Right forelimb (tissue), 1 donor: ENCODE measurements at places on chromosomes 5 and 9.
A peak's percentile ranks its signal among the peaks of the same experiment; 100 is the strongest.

- DNase-seq: no peak
Measured at GRCh38 chr5:82319651-82320376, 41.7 kb upstream of the RPS23 start.

DNA sequence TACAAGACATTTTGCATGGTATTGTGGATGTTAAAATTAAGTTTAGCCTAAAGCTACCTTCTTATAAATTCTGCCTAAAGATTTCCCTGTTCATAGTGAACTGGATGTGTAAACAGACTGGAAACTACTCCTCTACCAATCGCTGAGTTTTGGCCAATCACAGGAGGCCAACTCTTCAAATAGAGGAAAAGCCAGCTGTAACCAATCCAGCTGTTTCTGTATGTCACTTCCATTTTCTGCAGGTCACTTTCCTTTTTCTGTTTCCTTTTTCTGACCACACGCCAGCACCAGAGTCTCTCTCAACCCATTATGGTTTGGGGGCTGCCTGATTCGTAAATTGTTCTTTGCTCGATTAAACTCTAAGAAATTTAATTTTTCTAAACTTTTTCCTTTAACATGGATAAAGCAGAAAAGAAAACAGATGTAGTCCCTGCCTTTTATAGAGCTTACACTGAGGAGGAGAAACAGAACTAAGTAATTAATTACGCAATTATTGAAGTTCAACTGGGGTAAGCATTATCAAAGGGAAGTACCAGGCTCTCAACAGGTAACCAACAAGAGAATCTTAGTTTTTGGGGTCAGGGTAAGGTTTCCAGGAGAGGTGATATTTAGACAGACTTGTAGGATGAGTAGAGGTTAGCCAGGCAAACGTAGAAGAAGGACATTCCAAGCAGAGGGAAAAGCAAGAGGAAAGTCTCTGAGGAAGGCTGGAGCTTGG, 27.7 kb downstream of the RANBP3L start:
- no peak for DNase-seq

DNA sequence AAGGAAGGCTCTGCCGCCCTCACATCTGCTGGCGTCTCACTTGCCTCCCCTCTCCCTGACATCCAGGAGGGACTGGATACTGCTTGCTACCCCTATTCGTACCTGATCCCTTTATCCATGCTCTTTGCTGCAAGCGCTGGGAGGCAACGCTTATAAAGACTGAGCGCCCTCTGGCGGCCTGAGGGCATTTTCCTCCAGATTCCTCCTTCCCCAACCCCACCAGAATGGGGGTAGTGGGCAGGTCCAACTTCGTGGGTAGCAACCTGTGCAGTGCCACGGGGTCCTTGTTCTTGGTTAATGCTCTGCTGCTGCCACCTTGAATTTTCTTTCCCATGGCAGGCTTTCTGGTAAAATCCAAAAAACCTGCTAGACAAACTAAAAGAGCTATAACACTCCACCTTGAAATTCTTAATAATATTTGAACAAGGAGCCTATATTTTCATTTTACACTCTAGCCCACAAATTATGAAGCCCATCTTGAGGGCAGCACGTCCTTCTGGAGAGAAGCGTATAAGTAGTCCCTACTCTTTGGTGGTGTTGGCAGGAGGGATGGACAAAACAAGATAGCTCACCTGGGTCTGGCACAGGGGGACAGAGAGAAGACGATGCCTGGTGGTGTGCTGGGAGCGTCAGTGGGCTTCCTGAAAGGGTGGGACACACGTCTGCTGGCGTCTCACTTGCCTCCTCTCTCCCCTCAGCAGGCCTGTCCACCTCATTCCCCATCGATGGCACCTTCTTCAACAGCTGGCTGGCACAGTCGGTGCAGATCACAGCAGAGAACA, 52.5 kb downstream of the JADE2 start:
- DNase-seq: peak; percentile 83

GRCh38 chr5:169081000-169081724, 219.8 kb downstream of the SLIT3 start:
- DNase-seq: no peak

GRCh38 chr9:121910491-121911040, 182.5 kb downstream of the TTLL11 start:
- no peak for DNase-seq

- no peak for DNase-seq
Measured at GRCh38 chr5:134328619-134329018, 38.4 kb downstream of the CDKL3 start.

- DNase-seq: no peak
Measured at GRCh38 chr9:127637322-127637847, 25.3 kb downstream of the STXBP1 start.

DNA sequence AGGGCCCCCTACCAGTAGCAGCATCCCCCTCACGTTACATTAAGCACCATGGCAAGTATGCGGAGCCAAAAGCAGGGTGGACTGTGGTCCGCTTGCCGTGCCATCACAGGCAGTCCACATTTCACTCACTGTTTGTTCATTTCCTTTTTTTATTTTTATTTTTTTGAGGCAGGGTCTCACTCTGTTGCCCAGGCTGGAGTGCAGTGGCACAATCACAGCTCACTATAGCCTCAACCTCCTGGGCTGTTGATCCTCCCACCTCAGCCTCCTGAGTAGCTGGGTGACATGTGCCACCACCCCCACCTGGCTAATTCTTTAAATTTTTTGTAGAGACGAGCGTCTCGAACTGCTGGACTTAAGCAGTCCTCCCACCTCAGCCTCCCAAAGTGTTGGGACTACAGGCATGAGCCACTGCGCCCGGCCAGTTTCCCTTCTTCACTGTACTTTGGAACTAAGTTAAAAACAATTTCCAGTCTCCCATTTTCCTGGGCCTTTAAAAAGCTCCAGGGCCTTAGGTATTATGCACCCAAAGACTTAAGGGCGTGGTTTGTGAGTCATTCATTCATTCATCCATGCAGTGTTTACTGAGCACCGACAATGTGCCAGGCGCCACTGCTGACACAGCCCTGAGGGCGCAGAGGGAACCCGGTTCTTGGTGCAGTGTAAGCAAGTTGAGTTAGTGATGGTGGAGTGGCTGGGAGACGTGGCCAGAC, 19.9 kb downstream of the PRRX2 start:
- no peak for DNase-seq

DNA sequence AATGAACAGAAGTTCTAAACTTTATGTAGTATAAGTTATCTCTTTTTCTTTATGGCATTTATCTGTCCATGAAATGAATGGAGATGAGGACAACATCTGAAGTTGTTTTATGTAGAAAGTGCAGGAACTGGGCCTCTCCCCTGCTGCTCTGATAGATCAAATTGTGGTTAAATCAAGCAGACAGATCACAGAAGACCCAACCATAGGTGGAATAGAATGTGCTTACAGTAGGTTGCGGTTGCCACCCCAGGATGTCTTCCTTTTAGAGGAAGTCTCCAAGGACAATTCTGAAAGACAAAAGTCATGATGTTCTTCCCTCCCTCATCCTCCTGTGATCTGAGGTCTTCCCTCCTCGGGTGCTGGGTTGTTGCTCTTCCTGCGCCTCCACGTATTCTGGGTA, 12.9 kb downstream of the RASGRF2 start:
- no peak for DNase-seq

- no peak for DNase-seq
Measured at GRCh38 chr5:139903450-139903794, 107.8 kb downstream of the PSD2 start.

- DNase-seq: no peak
Measured at GRCh38 chr5:128870373-128870772, 94.9 kb upstream of the SLC27A6 start.

- no peak for DNase-seq
Measured at GRCh38 chr5:22850981-22851380, 2.2 kb downstream of the CDH12 start.

DNA sequence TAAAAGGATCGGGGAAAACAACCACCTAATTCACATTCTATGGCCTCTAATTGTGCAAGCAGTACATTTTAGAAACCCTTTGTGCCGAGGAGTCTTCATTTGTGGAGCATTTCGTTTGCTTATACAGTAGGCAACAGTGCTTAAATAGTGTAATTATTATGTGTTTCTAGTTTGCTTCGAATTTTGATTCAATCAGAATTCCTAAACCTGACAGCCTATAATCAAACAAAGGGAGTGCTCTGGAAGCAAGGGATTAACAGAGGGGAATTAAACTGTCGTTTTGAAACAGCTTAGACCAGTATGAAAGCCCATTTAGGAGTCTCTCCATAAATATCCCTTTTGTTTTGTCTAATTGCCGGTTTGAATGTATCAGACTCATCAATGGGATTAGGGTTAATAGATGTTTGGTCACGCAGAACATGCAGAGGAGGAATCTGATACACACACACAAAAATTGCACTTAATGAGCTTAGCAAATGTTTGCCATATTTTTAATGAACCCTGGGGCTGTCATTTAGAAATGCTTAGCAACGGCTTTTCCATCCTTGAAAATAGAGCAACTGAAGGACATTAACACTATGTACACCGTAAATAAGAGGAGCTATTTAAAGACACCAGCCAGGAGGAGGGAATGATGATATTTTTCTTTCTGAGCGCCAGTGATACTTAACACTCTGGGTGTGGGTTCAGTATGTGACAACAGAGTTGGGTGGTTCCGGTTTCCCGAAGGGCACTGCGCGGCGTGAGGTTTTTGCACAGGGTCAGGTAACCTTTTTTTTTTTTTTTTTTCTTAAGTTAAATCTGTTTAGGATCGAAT, 404.7 kb downstream of the TLE4 start:
- DNase-seq: no peak

DNA sequence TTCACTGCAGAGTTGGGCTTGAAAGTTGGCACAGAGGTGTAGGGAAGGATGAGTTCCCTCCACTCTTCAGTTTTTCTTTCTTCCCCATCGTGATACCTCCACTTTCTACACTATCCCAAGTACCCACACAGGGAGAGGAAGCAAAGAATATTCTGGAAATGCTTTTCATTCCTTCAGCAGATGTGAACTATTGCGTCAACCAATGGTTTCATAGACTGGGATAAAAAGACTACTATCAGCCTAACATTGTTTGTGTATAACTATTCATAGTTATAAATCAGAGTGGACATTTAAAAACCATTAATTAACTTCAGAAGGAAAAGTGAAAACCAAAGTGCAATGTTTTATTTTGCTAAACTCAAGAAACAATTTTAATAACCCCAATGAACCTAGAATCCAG, 63.6 kb upstream of the MAMDC2 start:
- no peak for DNase-seq

- no peak for DNase-seq
Measured at GRCh38 chr9:38094165-38094564, 25.1 kb upstream of the SHB start.

DNA sequence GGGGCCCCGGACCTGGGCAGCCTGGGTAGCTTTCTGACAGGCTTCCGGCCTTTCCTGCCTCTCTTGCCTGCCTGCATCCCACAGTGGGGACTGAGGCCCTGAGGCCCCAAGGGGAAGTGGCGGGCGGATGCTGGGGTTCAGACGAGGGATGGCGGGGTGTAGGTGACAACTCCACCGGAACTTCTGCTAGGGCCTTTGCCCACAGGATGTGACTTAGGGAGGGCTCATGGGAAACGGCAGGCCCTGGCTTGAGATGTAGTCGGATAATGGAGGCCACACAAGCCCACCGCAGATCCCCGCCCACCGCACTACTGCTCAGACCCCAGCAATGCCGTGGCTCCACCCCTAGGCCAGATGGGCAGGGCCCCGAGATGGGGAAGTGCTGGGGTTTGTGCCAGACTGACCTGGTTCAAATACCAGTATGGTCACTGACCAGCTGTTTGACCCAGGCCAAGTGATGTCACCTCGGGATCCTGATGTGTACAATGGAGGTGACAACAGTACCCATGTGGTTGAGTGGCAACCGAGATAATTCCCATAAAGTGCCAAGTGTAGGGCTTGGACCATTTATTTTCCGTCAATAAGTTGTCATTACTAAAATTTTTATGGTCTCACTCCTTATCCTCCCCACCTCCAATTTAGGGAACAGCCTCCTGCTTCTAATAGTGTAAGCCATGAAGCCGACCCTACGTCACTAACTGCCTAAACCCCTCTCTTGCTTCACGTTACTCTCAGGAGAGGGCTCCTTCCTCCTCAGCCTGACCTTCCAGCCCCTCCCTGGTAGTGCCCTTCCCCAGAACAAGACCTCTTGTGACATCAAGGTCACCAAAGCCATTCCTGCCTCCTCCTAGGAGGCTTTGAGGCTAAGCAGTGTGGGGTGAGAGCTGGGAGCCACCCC, 2.5 kb upstream of the CDK9 start:
- DNase-seq: peak; percentile 54

GRCh38 chr5:16849775-16850174, 86.3 kb downstream of the MYO10 start:
- DNase-seq: no peak

GRCh38 chr5:171415115-171415730, 4.2 kb upstream of the FGF18 start:
- DNase-seq: no peak

DNA sequence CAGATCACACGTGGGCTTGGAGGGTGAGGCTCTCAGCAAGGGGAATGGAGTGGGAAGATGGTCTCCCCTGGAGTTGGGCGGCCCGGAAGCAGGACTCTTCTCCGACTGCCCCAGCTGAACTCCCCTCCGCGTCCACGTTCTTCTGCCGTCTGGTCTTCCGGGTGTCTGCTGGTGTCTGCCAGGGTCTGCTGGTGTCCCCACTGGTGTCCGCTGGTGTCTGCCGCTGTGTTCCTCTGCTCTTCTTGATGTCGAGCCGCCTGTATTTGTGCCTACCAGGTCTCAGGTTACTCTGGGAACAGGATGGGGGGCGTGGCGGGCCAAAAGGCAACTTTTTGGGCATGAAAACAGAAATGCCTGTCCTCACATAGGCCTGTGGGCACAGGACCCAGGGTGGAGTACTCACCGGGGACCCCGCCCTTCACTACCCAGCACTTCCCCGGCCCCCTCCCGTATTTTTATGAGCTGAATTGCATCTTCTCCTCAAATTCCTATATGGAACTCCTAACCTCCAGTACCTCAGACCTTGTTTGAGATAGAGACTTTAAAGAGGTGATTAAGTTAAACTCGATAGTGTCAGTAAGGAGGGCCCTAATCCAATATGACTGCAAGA, 675.4 kb downstream of the SEMA5A start:
- no peak for DNase-seq

DNA sequence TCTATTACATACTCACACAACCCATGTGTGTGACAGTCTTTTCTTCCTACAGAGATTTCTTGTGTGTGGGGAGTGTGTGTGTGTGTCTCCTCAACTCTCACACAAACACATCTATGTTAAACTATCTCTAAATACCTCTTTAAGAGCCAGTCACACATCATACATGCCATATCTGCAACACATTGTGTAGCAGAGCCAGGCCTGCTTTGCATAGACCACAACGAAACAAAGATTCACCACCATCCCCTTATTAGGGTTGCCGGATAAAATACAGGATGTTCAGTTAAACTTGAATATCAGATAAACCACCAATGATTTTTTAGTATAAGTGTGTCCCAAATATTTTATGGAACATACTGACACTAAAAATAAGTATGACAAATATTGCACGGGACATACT, 2.3 kb downstream of the FAM170A start:
- DNase-seq: no peak

- no peak for DNase-seq
Measured at GRCh38 chr5:148378670-148379069, 5.1 kb upstream of the FBXO38 start.

DNA sequence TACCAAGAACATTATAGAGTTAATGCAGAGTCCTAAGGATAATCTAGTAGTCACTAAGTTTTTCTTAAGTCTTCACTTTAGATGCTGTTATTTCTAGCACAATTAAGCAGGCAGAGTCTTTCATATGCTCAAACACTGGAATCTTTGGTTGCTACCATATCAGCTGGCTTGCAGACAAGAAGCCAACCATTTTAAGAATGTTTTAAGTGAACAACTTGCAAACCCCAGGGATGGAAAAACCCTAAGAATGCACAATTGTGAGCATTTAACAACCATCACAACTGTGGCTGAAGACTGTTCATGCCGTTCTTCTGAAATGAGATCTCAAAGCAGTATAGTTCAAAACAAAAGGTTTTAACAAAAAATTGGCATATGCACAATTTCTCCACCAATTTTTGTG, 55.1 kb downstream of the CSNK1A1 start:
- no peak for DNase-seq
